ENCODE measurements at places on chromosomes 2 and 18. TPM values are rescaled to one million over a fixed set of nuclear protein-coding genes. Genes with fewer than 3 reads are reported as not detected.

DNA sequence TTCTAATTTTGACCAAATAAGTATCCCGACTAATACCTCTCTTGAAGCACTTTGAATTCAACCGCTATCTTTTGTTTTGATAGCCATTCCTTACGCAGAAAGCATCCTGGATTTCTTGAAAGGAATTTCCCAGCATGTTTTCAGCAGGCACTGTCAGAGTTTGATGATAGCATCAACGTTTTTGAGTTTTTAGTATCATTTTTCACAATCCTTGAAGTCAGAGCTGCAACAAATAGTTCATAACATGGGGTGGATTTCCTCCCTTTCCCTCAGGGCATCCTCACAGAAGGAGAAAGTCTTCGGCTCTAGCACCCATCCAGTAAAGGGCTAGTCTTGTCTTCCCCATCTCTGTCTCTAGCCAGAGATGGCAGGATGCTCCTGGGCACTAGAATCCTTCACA lies 46.2 kb downstream of the ANKRD44 start:
- no peak for DNase-seq

DNA sequence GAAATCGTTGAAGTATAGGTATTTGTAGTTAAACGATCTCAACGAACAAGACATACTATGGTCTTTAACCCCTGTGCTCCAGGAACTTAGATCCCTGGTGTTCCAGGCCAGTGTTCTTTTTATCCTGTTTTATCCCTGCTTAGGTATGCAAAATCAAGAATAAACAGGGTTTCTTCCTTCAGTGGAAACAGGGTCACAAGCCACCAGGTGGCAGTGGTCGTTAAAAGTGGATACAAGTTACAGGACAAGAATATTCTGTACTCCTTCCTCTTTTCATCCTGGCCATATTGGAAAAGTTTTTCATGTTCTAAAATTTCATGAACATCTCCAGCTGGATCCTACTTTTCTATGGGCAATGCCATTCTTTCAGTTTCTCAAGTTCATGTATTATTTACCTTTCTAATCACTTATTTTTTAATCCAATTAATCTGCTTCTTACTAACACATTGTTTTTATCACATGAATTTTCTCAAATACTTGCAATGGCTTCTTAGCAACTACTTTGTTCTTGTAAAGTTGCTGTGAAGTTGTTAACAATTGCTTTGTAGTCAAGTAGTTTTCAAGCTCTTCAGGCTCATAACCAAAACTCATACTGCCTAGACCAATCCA lies 16.4 kb upstream of the HNMT start:
- peak; percentile 66 for DNase-seq

GRCh38 chr2:165294912-165295311 lies 55.7 kb downstream of the SCN2A start:
- DNase-seq, result no peak

- DNase-seq, result no peak
Measured at GRCh38 chr2:8987410-8987809, 16.1 kb downstream of the MBOAT2 start.

Gene MC2R
- total RNA-seq, result not detected

Gene UGT1A3
- total RNA-seq, result 0.64 TPM

GRCh38 chr18:79332646-79333045 lies 63.1 kb upstream of the NFATC1 start:
- DNase-seq, result no peak

- DNase-seq, result no peak
Measured at GRCh38 chr18:78753240-78753639, 226.4 kb upstream of the SALL3 start.

- DNase-seq, result peak; percentile 52
Measured at GRCh38 chr2:55099878-55100820, 49.9 kb upstream of the RTN4 start.

- no peak for DNase-seq
Measured at GRCh38 chr2:195252018-195252417, 405.0 kb upstream of the SLC39A10 start.

DNA sequence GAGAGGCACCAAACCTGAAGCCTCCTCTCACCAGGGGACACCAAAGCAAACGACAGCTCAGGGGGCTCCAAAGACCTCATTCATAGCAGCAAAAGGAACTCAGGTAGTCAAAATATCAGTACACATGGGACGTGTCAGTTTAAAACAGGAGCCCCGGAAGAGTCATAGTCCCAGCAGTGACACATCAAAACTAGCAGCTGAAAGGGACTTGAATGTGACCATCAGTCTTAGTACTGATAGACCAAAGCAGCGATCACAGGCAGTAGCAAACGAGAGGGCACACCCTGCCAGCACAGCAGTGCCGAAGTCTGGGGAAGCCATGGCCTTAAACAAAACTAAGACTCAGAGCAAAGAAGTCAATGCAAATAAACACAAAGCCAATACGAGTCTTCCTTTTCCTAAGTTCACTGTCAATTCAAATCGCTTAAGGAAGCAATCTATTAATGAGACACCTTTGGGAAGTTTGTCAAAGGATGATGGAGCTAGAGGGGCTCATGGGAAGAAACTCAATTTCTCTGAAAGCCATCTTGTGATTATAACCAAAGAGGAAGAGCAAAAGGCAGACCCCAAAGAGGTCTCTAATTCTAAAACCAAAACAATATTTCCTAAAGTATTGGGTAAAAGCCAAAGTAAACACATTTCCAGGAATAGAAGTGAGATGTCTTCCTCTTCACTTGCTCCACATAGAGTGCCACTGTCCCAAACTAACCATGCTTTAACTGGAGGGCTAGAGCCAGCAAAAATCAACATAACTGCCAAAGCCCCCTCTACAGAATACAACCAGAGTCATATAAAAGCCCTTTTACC lies 1.2 kb downstream of the GALNT5 start:
- DNase-seq, result no peak

DNA sequence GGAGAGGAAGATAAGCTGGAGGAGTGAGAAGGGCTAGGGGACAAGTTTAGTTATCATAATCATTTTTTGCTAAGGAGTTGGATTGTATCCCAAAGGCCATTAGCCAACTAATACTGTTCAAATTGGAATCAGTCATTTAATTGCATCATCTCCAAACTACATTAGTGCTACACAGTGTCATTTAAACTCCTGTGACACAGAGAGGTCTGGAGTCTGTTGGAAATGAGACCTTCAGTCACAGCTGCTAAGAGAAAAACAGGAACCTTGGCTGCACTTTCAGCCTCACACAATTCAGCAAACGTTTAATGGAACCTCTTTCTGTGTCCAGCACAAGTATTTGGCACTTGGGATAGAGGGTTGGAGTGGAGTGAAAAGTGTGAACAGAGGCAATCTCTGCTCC lies 175.5 kb upstream of the MGAT5 start:
- no peak for DNase-seq

GRCh38 chr2:195548198-195548940 lies 108.7 kb upstream of the SLC39A10 start:
- DNase-seq, result no peak

GRCh38 chr2:142605421-142605820 lies 272.0 kb upstream of the KYNU start:
- DNase-seq, result no peak

DNA sequence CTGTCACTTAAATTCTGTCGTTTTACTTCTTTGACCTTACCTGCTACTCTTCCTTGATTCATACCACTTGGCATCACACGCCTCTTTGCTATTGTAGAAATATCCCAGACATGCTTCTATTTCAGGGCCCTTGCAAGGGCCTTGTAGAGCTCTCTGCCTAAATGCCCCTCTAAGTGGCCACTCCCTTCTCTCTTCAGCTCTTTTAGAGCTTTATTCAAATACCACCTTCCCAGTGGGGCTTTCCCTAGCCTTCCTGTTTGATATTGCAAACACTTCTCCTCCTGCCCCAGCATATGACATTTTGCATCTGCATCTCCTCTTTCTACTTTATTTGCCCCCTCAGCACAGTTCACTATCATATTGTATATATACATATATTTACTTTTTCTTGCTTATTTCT lies 54.0 kb downstream of the PELI1 start:
- DNase-seq, result no peak

DNA sequence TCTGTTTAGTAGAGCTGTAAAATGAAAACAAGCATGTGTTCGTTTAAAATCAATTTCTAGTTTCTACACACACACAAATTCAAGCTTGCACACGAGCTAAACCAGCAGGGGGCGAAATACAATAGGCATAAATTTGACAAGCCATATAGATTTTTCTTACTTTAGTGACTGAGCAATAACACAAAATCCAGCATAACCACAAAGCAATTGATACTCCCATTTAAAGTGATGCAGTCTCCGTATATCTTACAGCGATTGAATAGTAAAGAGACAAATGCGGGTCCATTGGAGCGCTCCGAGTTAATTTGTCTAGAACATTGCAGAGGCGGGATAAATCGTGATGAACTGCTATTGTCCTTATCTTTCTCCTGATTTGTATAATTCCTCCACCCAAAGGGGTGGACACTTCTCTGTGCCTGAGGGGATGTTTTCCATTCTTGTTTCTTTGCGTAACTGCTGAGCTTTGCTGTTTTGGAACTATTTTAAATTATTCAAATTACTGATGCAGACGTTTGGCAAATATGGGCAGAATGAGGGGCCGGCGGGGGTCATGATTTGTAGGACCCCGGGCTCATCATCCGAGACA lies 1.2 kb upstream of the AFTPH start:
- DNase-seq, result peak; percentile 69

DNA sequence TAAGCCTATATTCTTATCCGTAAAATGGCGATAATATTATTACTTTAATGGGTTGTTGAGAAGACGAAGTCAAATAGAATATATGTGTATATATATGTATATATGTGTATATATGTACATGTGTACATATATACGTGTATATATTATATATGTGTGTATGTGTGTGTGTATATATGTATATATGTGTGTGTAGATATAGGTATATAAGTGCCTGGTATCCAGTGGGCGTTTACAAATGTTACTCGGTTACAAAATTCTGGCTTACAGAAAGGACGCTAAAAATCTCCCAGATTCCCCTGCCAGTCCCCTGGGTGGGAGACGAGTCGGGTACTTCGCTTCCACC lies 295 bp upstream of the MTX2 start:
- no peak for DNase-seq

Gene ANKRD53
- 0.74 TPM for total RNA-seq

DNA sequence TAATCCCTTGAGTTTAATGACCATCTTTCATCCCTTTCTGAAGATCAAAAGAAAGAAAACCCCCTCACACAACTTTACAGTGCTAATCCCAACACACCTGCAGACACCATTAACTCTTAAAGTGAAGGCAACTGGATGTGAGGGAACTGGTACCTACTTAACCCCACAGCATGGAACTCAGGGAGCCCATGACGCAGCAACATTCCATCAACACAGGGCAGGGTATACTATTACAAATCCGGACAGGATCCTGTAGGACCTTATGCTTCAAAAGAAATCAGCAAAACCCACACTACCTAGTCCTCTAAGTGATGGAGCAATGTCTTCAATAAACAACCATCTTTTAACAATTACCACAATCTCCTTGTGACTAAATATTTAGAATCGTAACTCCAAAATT lies 78.6 kb downstream of the FARSB start:
- DNase-seq, result no peak

GRCh38 chr2:136436936-136437335 lies 319.0 kb upstream of the CXCR4 start:
- DNase-seq, result no peak

GRCh38 chr2:26582890-26583289 lies 58.3 kb downstream of the CIB4 start:
- DNase-seq, result no peak

- no peak for DNase-seq
Measured at GRCh38 chr2:178088774-178089270, 16.2 kb upstream of the PDE11A start.

Gene FOSL2
- total RNA-seq, result 57.4 TPM

DNA sequence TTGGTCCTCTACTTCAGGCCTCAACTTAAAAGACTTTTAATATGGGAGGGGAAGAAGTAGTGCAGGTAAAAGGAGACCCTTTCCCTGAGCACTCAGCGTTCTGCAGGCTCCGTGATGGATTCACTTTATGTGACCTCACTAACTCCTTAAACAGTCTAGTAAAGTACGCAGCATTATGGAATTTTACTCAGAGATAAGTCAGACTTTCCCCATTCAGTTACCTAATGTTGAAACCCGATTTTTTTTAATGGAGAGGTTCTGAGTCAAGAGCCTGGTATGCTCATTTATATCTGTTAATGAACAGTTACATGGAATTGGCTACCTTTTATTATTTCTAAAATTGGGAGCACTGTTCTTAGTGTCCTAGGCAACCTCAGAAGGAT lies 34.1 kb downstream of the RASGRP3 start:
- no peak for DNase-seq

GRCh38 chr2:134669731-134670669 lies 48.8 kb downstream of the TMEM163 start:
- DNase-seq, result no peak

DNA sequence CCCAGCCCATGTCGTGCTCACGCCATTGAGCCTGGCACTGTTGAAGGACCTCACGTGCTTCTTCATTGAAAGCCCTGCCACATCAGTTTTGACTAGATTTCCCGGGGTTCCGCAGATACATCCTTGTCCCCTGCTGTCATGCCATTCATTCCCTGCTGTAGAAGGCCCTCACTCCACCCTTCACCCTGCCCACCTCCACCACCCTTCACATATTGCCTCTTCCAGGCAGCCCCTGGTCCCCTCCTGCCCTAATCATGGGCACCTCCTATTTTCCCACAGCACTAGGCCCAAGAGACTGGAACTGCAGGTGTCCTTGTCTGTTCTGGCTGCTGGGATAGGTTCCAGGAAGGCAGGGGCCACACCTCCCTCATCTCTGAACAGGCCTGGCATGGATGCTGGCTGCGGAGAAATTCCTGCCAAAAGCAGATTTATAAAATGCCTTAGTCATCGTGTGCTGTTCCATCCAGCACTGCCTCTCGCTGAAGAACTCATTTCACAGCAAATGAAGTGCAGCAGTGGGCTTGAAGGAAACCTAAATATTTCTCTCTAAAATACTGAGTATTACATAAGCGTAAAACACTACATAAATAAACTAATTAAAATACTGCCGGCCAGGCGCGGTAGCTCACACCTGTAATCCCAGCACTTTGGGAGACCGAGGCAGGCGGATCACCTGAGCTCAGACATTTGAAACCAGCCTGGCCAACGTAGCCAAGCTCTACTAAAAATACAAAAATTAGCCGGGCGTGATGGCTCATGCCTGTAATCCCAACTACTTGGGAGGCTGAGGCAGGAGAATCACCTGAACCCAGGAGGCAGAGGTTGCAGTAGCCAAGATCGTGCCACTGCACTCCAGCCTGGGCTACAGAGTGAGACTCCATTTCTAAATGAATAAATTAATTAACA lies 38.4 kb downstream of the EIF4E2 start:
- DNase-seq, result peak; percentile 93

Gene RAB17
- 13.6 TPM for total RNA-seq

DNA sequence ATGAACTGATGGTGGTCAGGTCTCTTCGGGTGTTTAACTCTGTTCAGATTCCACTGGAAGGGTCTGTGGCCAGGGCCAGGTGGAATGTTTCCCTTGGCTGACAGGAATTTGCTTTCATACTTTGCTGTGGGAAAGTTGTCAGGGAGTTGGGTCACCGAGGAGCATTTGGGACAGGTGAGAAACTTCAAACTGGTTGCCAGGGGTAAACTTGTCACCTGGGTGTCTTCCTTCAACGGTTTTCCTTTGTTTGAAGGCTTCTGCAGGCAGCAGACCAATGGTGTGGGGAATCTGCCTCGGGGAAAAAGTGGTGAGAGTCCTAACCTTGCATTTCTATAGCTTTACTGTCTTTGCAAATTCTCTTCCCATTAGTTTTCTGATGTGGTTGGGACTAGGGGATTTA lies 92.2 kb downstream of the TGFA start:
- no peak for DNase-seq

Gene LIMS2
- 63.2 TPM for total RNA-seq

Gene REG3G
- 52.0 TPM for total RNA-seq

Gene ALK
- 0.14 TPM for total RNA-seq
